ENCODE measurements at places on chromosomes 16 and 17.

GRCh38 chr17:53560953-53561352, 261.8 kb upstream of the KIF2B start:
- DNase-seq: no peak

GRCh38 chr17:66633317-66633965, 201.5 kb upstream of the CACNG5 start:
- DNase-seq: peak; percentile 69

GRCh38 chr17:36544044-36544306, 744 bp upstream of the GGNBP2 start:
- no peak for DNase-seq

DNA sequence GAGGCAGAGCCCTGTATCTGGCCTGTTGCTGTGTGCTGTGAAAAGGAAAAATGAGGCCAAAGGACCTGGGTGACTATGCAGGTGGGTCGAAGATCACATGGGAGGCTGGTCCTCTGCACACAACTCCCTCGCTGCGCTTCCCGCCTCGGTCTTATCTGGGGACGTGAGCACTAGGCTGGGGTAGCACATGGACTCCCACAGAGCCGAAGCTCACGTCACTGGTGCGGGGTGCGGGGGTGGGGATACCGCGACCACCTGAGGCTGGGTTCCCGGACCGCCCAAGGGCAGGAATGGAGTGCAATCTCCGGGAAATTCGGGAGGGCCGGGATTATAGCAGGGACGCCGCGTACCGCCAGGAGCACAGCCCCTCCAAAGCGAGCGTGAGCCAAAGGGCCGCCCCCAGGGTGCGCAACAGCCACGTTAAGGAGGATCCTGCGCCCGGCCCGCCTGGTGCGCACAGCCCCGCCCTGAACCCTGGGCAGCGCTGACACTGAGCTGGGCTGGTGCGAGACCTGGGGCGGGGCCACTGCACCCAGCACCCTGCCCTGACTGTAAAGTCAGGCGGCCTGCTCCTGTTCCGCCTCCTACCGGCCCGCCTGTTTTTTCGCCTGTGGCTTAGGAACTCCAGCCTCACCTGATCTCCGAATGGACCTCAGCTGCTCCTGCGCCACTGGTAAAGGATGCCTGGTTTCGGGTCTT, 4.8 kb downstream of the MT1A start:
- no peak for DNase-seq

DNA sequence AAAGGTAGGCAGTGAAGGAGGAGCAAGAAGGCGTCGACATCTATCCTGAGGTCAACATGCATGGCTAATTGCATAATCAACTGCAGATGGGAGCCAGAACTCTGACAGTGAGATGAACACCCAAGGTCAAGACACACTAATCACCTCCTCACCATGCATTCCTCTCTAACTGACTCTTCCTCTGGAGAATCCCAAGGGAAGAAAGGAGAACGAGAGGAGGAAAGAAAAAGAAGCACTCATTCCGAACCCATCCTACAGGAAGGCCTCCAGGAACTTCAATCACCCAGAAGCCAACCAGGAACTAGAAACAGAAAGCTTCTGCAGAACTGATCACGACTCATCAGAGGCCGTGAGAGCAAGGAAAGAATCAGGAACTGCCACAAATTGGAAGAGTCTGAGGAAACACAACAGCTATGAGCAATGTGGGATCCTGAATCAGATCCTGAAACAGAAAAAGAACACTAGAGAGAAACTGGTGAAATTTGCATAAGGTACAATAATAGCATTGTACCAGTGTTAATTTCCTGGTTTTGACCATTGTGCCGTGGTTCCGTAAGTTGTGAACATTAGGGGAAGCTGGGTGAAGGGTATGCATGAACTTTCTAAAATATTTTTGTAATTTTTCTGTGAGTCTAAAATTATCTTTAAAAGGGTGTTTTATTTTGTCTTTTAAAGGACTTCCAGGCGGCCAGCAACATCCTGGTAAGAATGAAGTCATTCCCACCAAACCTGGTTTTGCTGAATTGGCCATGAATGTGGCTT, 10.0 kb upstream of the BEAN1 start:
- DNase-seq: no peak

- DNase-seq: no peak
Observed at GRCh38 chr16:8885674-8886592, 3.8 kb downstream of the LITAFD start.

DNA sequence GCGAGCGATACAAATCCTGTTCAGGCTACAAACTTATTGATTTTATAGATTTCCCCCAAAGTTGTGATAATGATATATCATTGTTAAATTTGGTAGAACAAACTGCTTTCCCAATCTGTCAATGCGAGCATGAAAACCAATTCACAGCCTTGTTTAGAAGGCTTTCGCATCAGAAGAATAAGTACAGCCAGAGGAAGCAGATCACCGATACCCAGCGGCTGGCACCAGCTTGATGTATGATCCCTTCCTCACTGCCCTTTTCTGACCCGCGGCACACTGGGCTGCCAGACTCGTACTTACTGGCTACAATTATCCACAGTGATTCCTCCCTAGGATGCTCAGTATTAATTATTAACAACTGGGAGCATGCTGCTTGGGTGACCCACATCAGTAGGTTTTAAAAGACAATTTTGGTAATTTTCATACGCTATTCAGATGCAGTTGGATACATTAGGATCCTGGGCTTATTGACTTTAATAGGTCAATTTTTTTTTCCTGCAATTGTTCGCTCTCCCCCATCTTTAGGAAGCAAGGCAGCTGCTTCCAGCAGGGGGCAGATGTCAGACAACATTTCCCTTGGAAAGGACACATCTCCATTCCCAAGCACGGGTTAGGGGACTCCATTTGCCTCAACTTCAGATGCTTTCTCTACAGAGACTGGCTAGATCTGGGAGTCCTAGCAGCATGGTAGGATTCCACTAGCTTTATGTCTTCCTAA, 582.7 kb upstream of the PSMD7 start:
- no peak for DNase-seq

- DNase-seq: no peak
Observed at GRCh38 chr17:65537845-65538674, 23.4 kb downstream of the AXIN2 start.

DNA sequence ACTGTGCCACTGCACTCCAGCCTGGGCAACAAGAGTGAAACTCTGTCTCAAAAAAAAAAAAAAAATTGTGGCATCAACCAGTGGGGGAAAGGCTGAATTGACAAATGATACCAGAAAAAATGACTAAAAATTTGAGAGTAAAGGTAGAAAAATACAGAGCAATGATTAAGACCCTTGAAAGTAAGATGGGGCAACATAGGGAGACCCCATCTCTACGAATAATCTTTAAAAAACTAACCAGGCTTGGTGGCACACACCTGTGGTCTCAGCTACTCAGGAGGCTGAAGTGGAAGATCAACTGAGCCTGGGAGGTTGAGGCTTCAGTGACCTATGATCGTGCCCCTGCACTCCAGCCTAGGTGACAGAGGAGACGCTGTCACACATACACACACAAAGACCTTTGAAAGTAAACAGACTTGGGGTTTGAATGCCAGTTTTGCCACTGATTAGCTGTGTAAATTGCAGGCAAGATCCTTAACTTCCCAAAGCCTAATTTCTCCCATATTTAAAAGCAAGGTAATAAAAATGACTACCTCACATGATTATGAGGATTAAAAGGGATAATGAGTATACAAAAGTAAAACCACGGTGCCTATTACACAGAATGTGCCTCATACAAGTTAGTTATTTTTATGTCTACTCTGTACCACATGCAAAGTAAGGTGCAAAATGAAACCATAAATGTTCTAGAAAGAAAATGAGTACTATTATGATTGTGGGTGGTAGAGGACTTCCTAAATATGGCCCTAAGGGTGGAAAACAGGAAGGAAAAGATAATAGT, 21.7 kb upstream of the PAFAH1B1 start:
- DNase-seq: no peak

DNA sequence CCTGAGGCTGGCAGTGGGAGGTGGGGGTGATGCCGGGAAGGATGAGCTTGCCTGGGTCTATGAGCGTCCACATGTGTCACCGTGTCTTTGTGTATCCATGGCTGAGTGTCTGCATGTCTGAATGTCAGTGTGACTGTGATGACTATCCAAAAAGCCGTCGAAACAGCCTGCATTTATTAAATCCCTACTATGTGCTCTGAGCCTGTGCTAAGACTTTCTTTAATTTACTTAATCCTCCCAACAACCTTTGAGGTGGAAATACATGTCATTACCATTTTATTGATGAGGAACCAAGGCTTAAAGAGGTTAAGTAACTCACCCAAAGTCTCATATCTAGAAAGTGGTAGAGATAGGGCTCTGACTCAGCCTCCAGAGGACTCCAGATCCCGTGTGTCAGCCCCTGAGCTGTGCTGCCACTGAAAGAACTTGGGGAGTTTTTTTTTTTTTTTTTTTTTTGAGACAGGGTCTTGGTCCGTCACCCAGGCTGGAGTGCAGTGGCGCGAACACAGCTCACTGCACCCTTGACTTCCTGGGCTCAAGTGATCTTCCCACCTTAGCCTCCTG, 20.0 kb downstream of the ARHGAP23 start:
- DNase-seq: no peak

DNA sequence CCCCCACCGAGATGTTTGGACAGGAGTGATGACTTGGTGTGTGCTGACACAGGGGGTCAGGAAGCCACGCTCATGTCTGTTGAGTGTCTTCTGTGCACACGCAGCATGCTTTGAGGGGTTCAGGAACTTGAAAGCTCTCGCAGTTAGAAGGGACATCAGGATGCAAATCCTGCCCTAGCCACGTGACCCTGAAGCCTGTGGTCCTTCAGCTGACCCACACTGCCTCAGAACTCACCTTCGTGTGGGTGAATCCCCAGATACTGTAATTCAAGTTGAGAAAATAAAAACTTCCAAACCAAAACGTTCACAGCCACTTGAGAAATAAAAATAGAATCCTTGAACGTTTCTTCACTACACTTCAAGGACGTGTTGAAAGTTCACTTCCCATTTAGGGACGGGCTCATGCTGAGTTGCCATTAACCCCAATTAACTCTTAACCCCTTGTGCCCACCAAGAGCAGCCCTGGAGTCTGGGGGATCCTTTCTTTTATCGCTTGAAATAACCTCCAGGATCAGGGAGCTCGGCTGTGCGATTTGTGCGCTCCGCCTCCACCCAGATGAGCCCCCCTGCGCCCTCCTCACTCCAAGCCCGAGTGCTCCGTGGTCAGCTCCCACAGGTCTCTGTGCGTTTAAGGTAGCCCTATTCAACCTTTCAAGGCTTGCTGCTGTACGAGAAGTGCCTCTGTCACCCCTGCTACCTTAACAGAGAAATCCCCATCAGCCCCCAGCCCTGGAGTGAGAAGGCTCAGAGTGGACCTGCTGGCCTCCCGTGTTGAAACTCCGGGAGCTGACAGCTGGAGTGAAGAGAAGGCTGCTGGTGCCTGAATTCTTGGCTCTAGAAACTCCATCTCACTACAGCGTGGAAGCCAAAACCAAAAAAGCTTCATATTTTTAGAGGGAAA, 36.2 kb upstream of the NAT9 start:
- DNase-seq: no peak

DNA sequence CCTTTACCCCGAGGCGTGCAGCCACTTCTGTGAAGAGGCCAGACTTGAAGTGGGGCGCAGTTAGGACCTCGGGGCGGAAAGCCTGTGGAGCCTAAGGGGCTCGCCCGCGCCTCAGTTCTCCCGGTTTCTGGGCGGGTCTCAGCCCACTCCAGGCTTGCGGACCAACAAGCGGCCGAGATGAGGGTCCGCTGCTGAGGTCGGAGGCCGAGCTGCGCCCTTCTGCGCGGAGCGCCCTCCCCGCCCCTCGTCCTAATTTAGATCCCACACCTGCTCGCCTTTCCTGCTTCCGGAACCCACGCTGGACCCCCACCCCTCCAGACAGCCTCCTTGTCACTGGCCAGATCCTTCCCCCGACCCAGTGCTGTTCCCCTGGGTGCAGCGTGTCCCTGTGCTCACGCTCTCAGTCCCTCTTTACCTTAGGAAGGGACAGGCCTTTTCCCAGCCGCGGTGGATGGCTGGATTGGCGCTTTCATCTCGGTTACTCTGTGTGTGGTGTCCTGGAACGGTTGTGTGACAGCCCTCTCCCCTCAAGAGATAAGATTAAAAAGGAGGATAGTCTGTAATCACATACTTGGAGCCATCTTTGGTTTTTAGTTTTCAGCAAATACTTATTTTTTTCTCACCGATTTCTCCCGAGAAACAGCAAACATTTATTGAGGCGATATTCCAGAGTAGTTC, 933 bp upstream of the ATXN7L3 start:
- DNase-seq: no peak

DNA sequence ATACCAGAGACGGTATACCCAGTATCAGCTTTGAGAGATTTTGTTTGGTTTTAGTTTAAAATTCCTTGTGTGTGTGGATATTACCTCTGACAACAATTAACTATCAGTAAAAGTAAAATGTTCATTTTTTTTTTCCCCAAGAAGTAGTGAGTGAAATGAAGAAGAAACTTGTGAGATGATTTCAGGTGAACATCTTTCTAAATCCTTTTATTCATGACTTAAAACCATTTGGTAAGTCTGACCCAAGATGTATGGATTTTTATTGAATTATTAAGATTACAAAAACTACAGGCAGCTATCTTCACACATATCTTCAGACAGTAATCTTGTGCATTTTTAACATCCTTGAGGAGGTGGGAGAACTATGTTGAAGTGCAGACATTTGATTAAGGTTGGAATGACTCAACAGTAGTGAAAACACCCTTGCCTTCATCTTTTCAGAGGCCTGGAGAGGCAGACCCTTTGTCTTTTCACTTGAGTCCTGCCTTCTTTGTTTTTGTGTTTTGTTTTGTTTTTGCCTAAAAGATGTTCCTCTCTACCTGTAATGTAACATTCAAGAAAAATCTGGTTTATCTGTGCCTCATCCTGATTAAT, 240.3 kb upstream of the TBX2 start:
- no peak for DNase-seq

DNA sequence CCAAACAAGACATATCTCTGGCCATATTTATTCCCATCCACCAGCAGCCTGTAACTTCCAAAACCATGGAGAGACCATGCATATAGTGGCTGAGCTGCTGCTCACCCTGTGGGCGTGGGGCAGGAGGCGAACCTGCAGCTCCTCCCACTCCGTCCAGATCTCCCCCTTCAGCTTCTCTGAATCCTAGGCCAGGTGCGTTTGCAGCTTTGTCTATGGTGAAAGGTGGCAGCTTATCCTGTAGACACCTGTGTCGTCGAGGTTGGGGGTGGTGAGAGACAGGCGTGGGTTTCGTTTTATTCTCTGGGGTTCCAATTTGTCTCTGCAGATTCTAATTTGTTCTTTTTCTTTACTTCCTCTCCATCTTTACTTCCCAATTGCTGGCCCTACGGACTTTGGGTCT, 9.7 kb upstream of the ANKS4B start:
- no peak for DNase-seq

- DNase-seq: no peak
Observed at GRCh38 chr16:57970319-57970718, 609 bp downstream of the CNGB1 start.

Measured in bone marrow (tissue), 2 donors.